ENCODE measurements at places on chromosomes 7 and 10. TPM values are rescaled to one million over a fixed set of nuclear protein-coding genes. Genes with fewer than 3 reads are reported as not detected.

- H3K27me3 ChIP-seq: no peaks in the 10 kb centered on the region
- DNase-seq: no peak
- H3K4me1 ChIP-seq: no peaks in the 10 kb centered on the region
- no peak overlapping the region for H3K4me3 ChIP-seq
- H3K27ac ChIP-seq: no peak overlapping the region
These were observed 136.2 kb downstream of the LHPP start for GRCh38 chr10:124597846-124598165.

Gene TUBAL3
- total RNA-seq: not detected

- H3K27ac ChIP-seq: no peak overlapping the region
- no peak for DNase-seq
- H3K4me1 ChIP-seq: no peaks in the 10 kb centered on the region
- no peak overlapping the region for H3K4me3 ChIP-seq
- no peaks in the 10 kb centered on the region for H3K36me3 ChIP-seq
These were observed 24.1 kb upstream of the SH2B2 start for GRCh38 chr7:102262546-102262945.

Gene FMC1
- total RNA-seq: 16.0 TPM

GRCh38 chr10:31320550-31321211 lies 1.7 kb downstream of the ZEB1 start:
- H3K4me3 ChIP-seq: peak overlapping the region; percentile 91
- H3K27me3 ChIP-seq: peaks cover 23% of the 10 kb centered on the region
- no peak overlapping the region for H3K27ac ChIP-seq
- peak; percentile 33 for DNase-seq
- H3K36me3 ChIP-seq: no peaks in the 10 kb centered on the region

Gene TAS2R3
- 0.88 TPM for total RNA-seq

GRCh38 chr7:44279731-44280505 lies 45.5 kb downstream of the CAMK2B start:
- H3K27me3 ChIP-seq: no peaks in the 10 kb centered on the region
- H3K36me3 ChIP-seq: no peaks in the 10 kb centered on the region
- H3K27ac ChIP-seq: no peak overlapping the region
- no peaks in the 10 kb centered on the region for H3K4me1 ChIP-seq
- DNase-seq: peak; percentile 14

GRCh38 chr10:74022926-74023629 lies 25.2 kb downstream of the VCL start:
- H3K27ac ChIP-seq: no peak overlapping the region
- H3K36me3 ChIP-seq: peaks cover 21% of the 10 kb centered on the region
- no peak overlapping the region for H3K4me3 ChIP-seq
- H3K27me3 ChIP-seq: no peaks in the 10 kb centered on the region
- no peak for DNase-seq

DNA sequence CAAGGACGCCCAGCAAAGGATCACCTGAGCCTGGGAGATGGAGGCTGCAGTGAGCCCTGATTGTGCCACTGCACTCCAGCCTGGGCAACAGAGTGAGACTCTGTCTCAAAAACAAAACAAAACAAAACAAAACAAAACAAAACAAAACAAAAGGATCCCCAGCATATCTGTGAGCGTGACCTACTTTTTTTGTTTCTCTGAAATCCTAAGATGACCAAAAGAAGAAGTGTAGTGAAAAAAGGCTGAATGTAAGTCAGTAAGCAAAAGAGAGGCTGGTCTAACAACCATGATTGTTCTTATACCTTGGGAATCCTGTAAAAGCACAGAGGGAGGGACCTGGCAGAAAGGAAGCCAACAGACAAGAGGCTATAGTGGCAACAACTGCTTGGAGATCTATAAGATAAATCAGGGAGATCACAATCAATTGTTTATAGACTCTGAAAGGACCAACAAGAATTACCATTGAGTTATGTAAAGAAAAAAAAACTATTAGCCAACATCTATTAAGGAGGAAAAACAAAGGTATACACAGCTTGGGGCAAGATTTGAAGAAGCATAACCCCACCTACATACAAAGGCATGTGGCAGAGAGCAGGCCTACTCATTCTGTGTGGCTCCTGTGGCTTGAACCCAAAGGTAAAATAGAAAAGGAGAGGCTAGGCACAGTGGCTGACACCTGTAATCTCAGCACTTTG lies 255.2 kb upstream of the KLF14 start:
- no peaks in the 10 kb centered on the region for H3K4me1 ChIP-seq
- no peak overlapping the region for H3K27ac ChIP-seq
- no peaks in the 10 kb centered on the region for H3K27me3 ChIP-seq
- no peak for DNase-seq

GRCh38 chr7:29500719-29501118 lies 62.9 kb upstream of the PRR15 start:
- no peak overlapping the region for H3K27ac ChIP-seq
- no peaks in the 10 kb centered on the region for H3K36me3 ChIP-seq
- H3K27me3 ChIP-seq: no peaks in the 10 kb centered on the region

- peaks cover 7% of the 10 kb centered on the region for H3K36me3 ChIP-seq
- no peak overlapping the region for H3K4me3 ChIP-seq
- no peak for DNase-seq
- H3K4me1 ChIP-seq: no peaks in the 10 kb centered on the region
These were observed 81.2 kb downstream of the ANKRD7 start for GRCh38 chr7:118305671-118306070.

Gene AUTS2
- total RNA-seq: 256 TPM

- no peaks in the 10 kb centered on the region for H3K27me3 ChIP-seq
- H3K36me3 ChIP-seq: peaks cover 11% of the 10 kb centered on the region
These were observed 56.5 kb upstream of the EEPD1 start for GRCh38 chr7:36096460-36097095.

GRCh38 chr7:1532456-1533254 lies 2.2 kb downstream of the MAFK start:
- H3K36me3 ChIP-seq: no peaks in the 10 kb centered on the region
- peaks cover 3% of the 10 kb centered on the region for H3K4me1 ChIP-seq
- H3K4me3 ChIP-seq: peak overlapping the region; percentile 76

DNA sequence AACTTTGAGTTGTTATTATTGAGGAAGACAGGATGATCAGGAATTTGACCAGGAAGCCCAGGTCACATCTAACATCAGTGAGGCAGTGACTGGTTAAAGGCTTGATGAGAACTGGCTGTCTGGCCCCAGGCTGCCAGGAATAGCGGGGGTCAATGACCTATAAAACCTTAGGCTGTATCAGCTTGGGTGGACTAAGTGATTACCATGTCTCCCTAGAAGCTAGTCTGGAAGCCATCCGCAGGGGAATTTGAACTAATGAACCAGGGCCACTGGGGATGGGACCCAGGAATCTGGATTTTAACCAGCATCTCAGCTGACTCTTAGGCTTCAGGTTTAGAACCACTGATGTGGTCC lies 56.6 kb downstream of the BPGM start:
- peaks cover 3% of the 10 kb centered on the region for H3K4me1 ChIP-seq
- H3K4me3 ChIP-seq: no peak overlapping the region
- DNase-seq: no peak
- no peak overlapping the region for H3K27ac ChIP-seq
- H3K36me3 ChIP-seq: no peaks in the 10 kb centered on the region

- peaks cover 22% of the 10 kb centered on the region for H3K36me3 ChIP-seq
- H3K4me1 ChIP-seq: peaks cover 3% of the 10 kb centered on the region
- no peak overlapping the region for H3K4me3 ChIP-seq
- no peak for DNase-seq
These were observed 1650.5 kb upstream of the LRRTM3 start for GRCh38 chr10:65275296-65275695.

GRCh38 chr10:4279655-4280054 lies 494.6 kb upstream of the KLF6 start:
- H3K27me3 ChIP-seq: no peaks in the 10 kb centered on the region
- H3K27ac ChIP-seq: no peak overlapping the region
- H3K36me3 ChIP-seq: no peaks in the 10 kb centered on the region
- no peak overlapping the region for H3K4me3 ChIP-seq

Gene EN2
- total RNA-seq: 0.15 TPM

Gene FAM25A
- not detected for total RNA-seq

DNA sequence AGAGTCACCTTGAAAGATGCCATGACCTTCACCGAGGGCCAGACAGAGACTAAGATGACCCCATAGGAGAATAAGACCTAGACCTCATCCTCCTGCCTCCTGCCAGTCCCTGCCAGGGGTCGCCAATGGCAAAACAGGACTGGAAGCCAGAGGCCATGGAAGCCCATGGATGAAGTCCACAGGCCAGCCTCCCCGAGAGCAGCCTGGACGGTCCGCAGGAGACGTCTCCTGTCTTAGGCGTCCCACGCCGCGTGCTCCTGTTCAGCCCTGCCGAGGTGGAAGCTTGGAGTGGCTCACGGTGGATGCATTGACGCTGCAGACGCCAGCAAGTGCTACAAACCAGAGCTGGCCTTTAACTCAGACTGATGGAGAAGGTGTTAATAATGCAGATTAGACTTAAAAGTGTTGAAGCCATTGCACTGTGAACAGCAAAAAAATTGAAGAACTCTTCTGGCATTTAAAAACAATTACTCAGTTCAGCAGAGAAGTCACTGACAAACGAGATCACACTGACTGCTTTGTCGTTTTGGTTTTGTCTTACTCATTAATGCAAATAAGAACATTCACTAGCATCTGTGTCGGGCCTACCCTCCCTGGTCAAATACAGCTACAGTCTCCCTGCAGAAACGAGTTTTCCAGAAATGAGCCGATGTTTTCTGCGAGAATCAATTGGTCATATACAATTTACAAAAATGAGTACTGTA lies 38.1 kb upstream of the FAM20C start:
- no peaks in the 10 kb centered on the region for H3K27me3 ChIP-seq
- no peak for DNase-seq
- no peak overlapping the region for H3K27ac ChIP-seq
- H3K4me3 ChIP-seq: no peak overlapping the region
- no peaks in the 10 kb centered on the region for H3K4me1 ChIP-seq

DNA sequence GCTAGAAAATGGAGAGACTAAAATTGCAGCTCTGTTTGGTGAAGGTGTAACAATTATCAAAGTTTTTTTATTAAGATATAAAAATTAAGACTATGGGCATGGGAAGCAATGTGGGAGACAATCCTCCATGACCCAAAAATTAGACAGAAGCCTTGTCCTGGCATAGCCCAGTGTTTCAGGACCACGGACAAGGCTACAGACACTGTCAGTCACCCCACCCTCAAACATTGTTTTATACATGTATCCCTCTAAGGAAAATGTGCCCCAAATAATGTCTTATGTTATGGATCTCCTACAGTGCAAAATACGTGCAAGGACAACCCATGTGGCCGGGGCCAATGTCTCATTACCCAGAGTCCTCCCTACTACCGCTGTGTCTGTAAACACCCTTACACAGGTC lies 24.0 kb downstream of the HABP2 start:
- no peaks in the 10 kb centered on the region for H3K36me3 ChIP-seq
- H3K27me3 ChIP-seq: no peaks in the 10 kb centered on the region
- no peak overlapping the region for H3K4me3 ChIP-seq
- no peak overlapping the region for H3K27ac ChIP-seq

GRCh38 chr7:157952841-157953645 lies 616.2 kb downstream of the DNAJB6 start:
- peak; percentile 19 for DNase-seq
- no peak overlapping the region for H3K4me3 ChIP-seq
- peaks cover 4% of the 10 kb centered on the region for H3K4me1 ChIP-seq
- no peaks in the 10 kb centered on the region for H3K27me3 ChIP-seq
- H3K27ac ChIP-seq: no peak overlapping the region

Gene PPP1R3A
- not detected for total RNA-seq

DNA sequence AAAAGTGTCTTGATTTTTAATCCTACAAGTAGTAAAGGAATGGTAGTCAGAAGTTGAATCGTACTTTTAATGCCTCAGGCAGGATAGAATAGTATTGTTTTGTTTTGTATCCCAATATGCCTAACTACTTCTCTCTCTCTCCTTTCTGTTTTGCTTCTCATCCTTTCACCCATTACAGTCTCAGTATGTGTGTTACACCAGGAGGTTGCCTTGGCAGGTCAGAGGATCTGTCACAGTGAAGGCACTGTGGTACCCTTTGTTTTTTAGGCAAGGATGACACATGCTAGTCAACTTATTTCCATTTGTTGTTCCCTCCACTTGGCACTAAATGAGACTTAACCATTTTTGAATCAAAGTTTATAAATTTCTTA lies 94.4 kb downstream of the MAPK8 start:
- no peaks in the 10 kb centered on the region for H3K27me3 ChIP-seq
- no peak overlapping the region for H3K4me3 ChIP-seq
- no peak for DNase-seq
- H3K36me3 ChIP-seq: peaks cover 4% of the 10 kb centered on the region

DNA sequence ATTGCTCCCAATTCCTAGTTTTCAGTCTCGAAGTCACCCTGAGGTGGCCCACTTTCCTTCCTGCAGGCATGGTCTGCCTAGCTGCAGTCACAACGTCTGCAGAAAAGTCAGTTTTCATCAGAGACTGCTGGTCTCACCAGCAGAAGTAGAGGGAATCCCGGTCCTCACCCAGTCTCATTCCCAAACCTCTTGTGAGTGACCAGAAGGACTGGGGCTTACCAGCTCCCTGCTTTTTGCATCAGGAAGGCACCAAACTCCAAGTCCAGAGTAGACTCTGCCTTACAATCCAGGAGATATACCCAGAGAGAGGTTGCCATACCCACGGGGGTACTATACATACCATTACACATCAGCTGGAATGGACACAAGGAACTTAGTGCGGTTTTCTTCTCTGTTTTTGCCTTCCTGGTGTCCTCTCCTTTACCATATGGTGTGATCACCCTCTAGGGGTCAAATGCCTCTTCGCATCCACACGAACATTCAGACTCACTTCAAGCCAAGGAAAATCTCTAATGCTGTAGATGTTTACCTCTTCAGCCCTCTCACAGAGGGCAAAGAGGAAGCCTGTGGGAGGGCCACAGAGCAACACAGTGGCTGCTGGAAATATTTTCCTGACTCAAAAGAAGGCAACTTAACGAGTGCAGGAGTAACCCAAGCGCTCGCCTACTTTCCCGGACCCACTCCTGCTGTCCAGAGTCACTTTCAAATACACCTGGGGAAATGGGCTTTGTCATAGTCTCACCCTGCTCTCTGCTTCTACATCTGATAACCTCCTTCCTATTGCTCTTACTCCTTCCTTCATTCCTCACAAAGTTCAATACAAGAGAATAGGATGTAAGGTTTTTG lies 220.9 kb downstream of the C7orf25 start:
- H3K27ac ChIP-seq: no peak overlapping the region
- no peak overlapping the region for H3K4me3 ChIP-seq
- DNase-seq: peak; percentile 61

GRCh38 chr7:1492221-1492620 lies 12.0 kb downstream of the INTS1 start:
- H3K4me3 ChIP-seq: no peak overlapping the region
- H3K27me3 ChIP-seq: no peaks in the 10 kb centered on the region
- H3K27ac ChIP-seq: no peak overlapping the region
- no peaks in the 10 kb centered on the region for H3K4me1 ChIP-seq
- DNase-seq: no peak

- peak; percentile 67 for DNase-seq
- H3K4me3 ChIP-seq: peak within 1 kb of the TSS; percentile 61
- peaks cover 2% of the 10 kb centered on the region for H3K36me3 ChIP-seq
- no peaks in the 10 kb centered on the region for H3K4me1 ChIP-seq
- peaks cover 3% of the 10 kb centered on the region for H3K27me3 ChIP-seq
These were observed at the start of gene STX1A for GRCh38 chr7:73718905-73719805. TSS of gene STX1A (minus strand) at chr7:73719669. CDS start at chr7:73719631, 38 bp downstream.

Gene FAM25C
- total RNA-seq: not detected

- no peak for DNase-seq
- H3K36me3 ChIP-seq: no peaks in the 10 kb centered on the region
- no peak overlapping the region for H3K27ac ChIP-seq
- H3K27me3 ChIP-seq: no peaks in the 10 kb centered on the region
These were observed 5.0 kb upstream of the LGI1 start for GRCh38 chr10:93752761-93753160.

Gene ZNF503
- 0.09 TPM for total RNA-seq

All from H9 (cell line).